ENCODE measurements at places on chromosomes 6 and 20.

DNA sequence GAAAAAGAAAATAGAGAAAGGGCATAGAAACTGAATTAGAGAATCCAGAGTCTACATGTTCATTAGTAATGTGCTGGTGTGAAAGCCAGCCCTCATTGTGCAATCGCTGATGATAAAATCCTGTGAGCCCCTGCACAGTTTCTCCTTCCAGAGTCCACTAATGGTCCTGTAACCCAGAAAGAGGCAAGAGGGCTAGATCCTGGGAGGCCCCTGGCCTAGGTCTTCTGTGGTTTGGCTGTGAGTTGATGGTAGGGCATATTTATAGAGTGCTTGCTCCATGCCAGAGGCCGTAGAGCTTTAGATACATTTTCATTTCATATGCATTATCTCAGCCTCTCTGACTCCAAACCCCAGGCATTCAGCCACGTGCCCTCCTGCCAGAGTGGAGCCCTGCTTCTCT lies 94.9 kb upstream of the MTHFD1L start:
- DNase-seq = no peak

DNA sequence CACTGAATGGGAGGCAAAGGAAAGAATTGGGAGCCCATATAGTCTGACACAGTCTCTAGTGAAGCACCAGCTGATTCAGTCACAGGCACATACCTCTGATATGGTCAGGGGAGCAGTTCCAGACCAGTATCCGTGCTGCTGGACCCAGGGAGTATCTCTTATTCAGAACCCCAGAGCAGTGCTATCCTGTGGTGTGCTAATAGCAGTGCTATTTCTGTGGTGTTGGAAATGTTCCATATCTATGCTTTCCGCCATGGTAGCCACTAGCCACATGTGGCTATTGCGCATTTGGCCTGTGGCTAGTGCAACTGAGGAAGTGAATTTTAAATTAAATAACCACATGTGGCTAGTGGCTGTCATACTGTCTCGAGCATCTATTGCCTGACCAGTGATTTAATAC lies 11.0 kb downstream of the SCUBE3 start:
- DNase-seq = no peak

GRCh38 chr6:87794922-87795885 lies 93.2 kb upstream of the AKIRIN2 start:
- DNase-seq = no peak

GRCh38 chr6:40882323-40882997 lies 156.6 kb downstream of the UNC5CL start:
- no peak for DNase-seq

- DNase-seq = no peak
These were observed 7.3 kb downstream of the SDCBP2 start for GRCh38 chr20:1321654-1321939.

Measured in stimulated activated CD8-positive, alpha-beta memory T cell treated with anti-CD3 and anti-CD28 coated beads, Interleukin-7, amount 100 ng/mL, for 24 hours (primary cell).